NCI-H187 treated with DMSO at 0.1 percent for 48 hours (cell line): ENCODE measurements at places on chromosomes 2 and 18.
A peak's percentile ranks its signal among the peaks of the same experiment; 100 is the strongest.

GRCh38 chr18:60050821-60051220 lies 151.0 kb downstream of the PMAIP1 start:
- no peak for DNase-seq

GRCh38 chr2:206260188-206261012 lies 14.1 kb upstream of the ZDBF2 start:
- no peak for DNase-seq

GRCh38 chr2:219500135-219500534 lies 1.4 kb downstream of the GMPPA start:
- DNase-seq: no peak

DNA sequence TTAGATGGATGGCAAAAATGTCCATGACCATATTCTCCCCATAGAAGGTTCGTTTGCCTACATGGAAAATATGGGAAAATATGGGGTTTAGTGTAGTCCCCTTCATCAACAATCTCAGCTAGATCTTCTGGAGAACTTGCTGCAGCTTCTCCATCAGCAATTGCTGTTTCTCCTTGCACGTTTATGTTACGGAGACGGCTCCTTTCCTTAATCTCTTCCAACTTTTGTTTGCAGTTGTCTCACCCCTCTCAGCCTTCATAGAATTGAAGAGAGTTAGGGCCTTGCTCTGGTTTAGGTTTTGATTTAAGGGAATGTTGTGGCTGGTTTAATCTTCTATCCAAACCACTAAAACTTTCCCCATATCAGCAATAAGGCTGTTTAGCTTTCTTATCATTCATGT lies 28.9 kb downstream of the MYCN start:
- no peak for DNase-seq

GRCh38 chr2:136015699-136016098 lies 30.3 kb upstream of the DARS1 start:
- no peak for DNase-seq

- no peak for DNase-seq
Observed at GRCh38 chr2:20649576-20649975, 1.3 kb downstream of the HS1BP3 start.

DNA sequence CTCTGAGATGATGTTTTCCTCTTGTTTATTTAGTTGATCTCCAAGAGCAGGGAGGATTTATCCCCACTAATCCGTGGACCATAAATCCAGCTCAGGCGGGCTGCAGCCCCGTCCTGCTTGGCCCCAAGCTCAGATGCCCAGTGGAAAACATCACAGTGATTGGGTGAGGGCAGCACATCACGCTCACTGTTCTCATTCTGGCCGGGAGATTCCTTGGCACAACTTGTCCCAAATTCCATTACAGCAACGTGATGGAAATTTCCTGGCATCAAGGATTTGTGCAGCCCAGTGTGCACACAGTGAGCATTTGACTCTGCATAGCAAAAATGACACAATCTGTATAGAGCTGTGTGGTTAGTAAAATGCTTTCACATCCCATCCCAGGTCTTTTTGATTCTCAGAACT lies 96.8 kb downstream of the VAPA start:
- DNase-seq: no peak

DNA sequence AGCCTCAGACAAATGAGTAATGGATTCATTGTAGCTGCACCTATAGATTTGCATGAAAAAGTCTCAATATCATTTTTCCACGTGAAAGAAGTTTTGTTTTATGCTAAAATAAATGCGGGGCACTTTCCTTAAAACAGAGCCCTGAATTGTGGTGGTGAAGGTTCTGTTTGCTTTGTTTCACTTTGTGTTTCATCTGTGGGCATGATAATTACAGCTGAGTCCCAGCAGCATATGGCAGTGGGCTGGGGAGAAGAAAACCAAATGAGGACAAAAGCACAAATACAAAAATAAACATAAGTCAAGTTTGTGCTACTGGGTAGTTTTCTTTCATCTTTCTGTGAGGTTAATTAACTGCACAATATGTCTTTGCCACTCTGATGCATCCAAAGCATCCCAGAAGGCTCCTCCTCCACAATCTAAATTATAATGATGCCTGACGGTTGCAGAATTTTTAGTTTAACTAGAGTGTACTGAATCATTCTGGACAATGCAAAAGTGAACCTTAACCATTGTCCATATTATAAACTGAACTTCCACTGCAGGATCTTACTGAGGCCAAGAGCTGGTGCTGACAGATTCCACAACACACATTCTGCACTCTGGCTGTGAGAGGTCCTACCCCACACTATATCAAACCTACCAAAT lies 97.6 kb downstream of the DSC3 start:
- no peak for DNase-seq

DNA sequence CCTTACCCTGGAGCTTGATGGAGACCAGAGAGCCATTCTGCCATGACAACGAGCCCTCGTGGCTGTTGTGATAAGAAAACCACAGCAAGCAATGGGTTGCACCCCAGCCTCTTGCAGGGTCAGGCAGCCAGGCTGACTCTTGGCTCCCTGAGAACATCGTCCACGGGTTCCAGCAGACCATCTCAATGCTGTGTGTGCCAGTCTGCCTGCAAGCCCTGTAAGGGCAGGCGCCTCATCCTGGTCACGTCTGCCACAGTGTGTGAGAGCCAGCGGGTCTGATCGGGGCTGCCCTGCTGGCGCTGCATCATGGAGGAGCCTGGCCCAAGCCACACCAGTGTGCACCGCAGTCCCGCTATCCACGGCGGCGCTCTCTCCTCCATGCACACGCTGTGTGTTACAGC lies 71.0 kb upstream of the MGAT4A start:
- no peak for DNase-seq

GRCh38 chr2:164023896-164024295 lies 288.1 kb upstream of the FIGN start:
- DNase-seq: no peak

DNA sequence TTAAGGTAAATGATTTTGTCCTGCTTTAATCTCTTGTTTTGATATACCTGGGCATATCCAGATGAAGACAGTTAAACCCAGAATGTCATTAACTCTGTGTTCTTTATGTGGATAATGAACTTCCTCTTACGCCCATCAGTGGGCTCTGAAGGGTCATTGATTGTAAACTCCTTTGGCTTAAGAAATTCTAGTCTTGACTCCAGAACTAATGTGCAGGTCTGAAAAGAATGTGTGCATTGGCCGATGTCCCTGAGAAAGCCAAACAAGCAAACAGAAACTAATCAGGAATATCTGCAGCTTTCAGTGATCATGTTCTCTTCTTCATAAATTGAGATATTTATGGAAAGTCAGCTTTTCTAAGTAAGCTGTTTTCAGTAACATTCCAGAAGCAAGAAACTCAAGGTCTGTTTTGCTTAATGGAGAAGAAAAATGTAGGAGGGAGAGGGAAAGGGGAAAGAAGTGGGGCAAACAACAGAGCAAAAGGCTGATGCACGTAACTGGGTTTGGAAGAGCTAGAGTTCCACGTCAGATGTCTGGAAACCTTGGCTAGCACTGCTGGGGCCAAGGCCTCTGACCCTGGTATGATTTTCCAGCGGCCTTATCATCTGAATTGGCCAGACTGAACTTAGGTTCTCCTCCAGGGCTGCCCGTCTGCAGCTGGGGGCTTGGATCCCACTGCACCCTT lies 61.3 kb upstream of the FHL2 start:
- DNase-seq: no peak

- DNase-seq: peak; percentile 89
Observed at GRCh38 chr18:33802955-33803354, 224.9 kb downstream of the ASXL3 start.

GRCh38 chr2:235773188-235773928 lies 279.5 kb downstream of the AGAP1 start:
- DNase-seq: no peak

- DNase-seq: no peak
Observed at GRCh38 chr2:187093771-187094412, 244.9 kb upstream of the ZSWIM2 start.

DNA sequence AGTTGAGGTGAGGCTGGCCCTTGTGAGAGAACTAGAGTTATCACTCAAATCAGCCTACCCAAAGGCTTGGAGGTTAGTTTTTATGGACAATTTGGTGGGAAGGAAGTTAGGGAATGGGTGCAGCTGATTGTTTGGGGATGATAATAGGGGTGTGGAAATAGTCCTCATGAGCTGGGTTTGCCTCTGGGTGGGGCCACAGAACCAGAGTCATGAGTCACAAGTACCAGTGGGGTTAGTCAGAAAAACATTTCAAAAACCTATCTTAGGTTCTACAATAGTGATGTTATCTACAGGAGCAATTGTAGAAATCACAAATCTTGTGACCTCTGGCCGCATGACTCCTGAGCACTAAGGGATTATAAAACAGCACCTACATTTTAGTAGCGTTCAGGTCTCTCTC lies 630.1 kb upstream of the PIK3C3 start:
- no peak for DNase-seq

DNA sequence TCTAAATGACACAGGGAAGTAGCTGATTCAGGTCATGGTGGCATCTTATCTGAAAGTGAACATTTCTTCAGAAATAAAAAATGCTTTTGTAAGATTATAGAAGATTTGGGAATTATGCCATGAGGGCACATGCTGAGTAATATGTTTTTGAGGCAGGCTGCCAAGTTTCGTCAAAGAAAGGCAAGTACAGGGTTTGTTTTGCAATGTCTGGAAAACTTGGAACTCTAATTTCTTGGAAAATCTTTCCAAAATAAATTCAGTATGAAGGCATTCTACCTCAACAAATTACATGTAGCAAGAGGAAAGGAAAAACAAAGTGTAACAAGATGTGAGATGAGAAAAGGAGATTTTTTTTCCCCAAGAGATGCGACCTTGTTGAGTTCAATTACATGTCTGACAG lies 167.7 kb downstream of the PLCL1 start:
- no peak for DNase-seq

DNA sequence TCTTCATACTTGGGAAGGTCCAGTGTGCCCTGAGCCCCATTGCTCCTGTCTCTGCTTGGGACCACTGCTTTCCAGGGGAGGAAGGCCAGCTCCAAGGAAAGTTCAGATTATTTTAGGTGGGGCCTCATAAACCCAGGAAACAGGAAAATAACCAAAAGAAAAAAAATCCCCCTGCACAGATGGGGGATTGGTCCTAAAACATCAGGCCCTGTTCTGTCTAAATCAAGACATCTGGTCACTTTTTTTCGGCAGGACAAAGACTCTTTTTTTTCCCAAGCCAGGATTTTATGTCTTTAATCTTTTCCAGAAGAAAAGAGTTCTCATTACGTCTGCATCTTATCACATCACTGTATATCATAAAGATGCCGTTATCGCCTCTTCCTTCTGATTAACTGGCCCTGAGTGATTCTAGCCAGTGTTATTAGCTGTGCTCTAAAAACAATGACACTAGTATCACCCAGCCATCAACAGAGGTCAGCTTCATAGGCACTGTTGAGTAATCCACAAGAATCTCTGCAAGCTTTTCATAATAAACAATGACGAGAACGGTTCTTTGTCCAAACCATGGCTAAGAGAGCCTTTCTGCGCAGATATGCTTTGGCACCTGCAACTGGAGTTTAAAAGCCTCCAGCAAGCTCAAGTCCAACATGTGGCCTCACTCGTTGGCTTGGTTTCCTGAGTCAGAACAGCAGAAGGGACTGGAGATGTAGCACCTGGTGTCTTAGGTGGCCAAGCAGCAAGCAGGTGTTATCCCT lies 138.2 kb downstream of the VAPA start:
- DNase-seq: no peak

GRCh38 chr2:182717416-182717815 lies 1.4 kb downstream of the DNAJC10 start:
- no peak for DNase-seq

GRCh38 chr18:45026162-45026561 lies 345.5 kb downstream of the SETBP1 start:
- no peak for DNase-seq

DNA sequence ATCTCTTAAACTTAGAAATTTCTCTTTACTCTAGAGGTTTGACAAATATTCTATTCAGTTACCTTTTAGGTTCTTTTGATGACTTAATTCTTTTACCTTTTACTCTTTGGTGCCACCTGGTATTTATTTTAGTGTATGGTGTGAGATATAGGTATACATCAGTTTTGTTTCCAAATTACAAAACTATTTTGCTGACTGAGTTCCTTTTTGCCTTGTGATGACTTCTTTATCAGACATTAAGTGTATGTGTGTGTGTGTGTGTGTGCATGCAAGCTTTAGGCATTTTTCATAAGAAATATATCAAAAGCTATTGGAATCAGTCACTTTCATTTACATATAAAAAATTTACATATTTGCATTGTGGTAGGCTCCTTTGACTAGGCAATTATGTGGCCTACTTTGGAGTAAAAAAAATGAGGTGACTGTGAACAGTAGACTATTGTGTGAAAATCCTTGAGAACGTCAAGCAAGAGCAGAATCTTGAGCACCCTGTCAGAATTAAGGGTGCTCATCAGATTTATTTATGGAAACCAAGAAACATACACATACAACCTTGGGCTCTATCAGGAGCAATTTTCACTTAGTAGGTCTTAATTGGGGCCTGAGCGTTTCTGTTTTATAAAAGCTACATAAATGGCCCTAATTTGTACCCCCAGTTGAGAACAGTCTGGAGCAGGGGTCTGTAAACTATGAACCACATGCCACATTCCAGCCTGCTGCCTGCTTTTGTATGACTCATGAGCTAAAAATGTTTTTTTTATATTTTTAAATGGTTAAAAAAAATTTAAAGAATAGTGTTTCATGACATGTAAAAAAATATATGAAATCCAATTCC lies 415.9 kb downstream of the SLC4A3 start:
- DNase-seq: no peak
